Stimulated activated CD8-positive, alpha-beta memory T cell treated with anti-CD3 and anti-CD28 coated beads, Interleukin-2, amount 100 ng/mL, for 1 hour (primary cell): ENCODE measurements at places on chromosomes 1 and 21.

- DNase-seq: no peak
Measured at GRCh38 chr1:90504509-90504908, 212.6 kb downstream of the BARHL2 start.

DNA sequence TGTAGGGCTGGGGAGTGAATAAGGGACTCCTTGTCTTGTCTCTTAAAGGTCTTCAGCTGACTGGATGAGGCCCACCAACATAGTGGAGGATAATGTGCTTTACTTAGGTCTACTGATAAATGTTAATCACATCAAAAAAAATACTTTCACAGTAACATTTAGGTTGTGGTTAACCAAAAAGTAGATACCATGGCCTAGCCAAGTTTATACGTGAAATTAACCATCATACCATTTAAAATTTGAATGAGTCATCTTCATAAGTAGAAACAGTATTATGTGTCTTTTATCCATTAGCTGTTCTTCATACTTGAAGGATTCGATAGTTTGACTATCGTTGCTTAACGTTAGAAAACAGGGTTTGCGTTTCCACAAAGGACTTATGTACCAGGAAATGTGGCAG lies 80.9 kb downstream of the MTR start:
- DNase-seq: no peak

DNA sequence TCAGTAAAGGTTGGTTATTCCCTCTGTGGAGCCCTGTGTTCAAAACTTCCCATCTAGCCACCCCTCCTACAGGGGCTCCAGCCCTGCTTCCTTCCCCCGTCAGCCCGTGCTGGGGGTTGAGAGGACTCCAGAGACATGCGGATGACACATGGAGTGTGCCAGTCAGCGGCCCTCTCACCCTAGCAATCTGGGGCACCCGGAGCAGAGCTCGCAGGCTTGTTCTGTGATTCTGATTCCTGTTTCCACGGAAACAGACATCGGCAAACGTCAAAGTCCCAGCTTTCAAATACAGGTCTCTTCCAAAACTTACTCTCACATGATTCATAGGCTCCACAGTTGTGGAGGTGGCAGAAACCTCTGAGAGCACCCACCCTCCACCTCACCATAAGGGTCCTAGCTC lies 9.8 kb upstream of the SSBP3 start:
- no peak for DNase-seq

GRCh38 chr1:201625226-201625761 lies 86.4 kb downstream of the NAV1 start:
- no peak for DNase-seq

DNA sequence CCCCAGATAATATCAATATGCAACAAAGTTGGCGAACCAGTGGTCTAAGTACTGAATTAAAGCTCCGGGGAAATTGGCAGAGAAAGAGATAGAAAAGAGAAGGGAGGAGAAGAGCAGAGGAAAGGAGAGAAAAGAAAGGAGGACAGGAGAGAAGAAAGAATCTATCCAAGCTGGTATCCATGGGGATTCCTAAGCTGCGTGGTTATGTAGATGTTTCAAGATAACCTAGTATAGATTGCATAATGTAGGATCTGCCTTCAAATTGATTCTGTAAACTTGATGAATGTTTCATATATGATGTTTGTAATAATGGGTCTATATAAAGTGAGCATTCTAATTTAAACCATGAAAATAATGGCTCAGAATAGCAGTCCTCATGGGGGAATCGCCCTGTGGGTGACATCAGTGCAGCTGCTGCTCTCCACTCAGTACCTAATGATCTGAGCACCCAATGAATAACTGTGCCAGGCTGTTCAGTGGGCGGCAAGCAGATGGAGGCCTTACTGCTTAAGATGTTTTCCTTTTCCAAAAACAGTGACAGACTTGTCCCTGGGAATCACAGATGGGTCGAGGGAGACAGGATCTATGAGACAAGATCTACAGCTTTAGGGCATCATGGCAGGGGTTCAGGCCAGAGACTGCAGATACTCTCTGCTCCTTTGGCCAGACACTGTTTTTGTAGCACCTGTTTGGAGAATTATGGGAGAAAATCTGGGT lies 78.0 kb downstream of the LAMC2 start:
- DNase-seq: no peak

- no peak for DNase-seq
Measured at GRCh38 chr1:41572224-41572623, 87.7 kb upstream of the EDN2 start.

DNA sequence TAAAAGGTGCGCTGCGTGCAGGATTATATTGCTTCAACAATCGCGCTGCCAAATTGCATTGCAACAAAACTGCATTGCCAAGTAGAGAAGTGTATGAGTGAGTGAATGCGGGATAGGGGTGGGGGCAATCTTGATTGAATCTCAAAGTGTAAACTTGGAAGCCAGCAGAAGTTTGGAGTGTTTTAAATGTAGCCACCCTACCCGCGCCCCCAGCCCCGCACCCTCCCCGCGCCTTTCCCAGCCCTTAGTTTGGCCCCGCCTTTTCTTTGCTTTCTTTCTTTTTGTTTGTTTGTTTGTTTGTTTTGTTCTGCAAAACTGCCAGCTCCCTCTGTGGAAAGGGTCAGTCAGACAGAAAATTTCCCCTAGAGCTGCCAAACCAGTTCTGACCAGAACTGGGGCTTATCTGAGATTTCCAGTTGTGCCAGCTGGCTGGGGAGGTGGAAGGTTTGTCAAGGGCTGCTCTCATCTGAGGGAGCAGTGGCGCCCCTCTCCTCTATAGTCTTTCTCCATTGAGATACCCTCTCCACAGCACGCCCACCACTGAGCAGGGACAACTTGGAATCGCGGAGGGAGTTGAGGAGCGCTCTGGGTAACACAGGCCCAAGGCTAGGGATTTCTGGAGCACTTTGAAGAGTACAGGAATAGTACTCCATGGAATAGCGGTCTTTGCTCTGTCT lies 666 bp upstream of the BEND5 start:
- DNase-seq: no peak

GRCh38 chr1:175865041-175865766 lies 121.8 kb upstream of the TNR start:
- DNase-seq: no peak

DNA sequence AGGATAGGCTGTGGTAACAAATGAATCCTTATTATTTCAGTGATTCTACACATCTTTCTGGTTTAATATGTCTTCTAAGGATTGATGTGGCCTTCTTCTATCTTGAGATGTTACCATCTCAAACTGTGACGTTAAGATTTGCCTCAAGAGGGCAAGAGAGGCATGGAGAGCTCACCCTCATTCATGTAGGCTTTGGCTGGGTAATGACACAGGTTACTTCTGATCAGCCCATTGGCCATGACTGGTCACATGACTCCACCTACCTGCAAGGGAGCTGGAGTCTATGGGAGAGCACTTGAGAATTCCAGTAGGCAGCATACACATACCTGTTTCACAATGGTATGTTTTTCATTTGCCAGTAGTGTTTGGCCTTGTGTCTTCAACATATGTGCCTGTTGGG lies 30.0 kb downstream of the CACHD1 start:
- no peak for DNase-seq

GRCh38 chr1:205532996-205533735 lies 28.7 kb downstream of the CDK18 start:
- DNase-seq: no peak

- DNase-seq: no peak
Measured at GRCh38 chr1:169874229-169874628, 19.5 kb downstream of the SCYL3 start.

GRCh38 chr1:172393354-172393753 lies 27.1 kb upstream of the C1orf105 start:
- no peak for DNase-seq

GRCh38 chr1:117556341-117556740 lies 49.5 kb upstream of the TENT5C start:
- no peak for DNase-seq

GRCh38 chr1:68217060-68217554 lies 15.2 kb downstream of the WLS start:
- no peak for DNase-seq

DNA sequence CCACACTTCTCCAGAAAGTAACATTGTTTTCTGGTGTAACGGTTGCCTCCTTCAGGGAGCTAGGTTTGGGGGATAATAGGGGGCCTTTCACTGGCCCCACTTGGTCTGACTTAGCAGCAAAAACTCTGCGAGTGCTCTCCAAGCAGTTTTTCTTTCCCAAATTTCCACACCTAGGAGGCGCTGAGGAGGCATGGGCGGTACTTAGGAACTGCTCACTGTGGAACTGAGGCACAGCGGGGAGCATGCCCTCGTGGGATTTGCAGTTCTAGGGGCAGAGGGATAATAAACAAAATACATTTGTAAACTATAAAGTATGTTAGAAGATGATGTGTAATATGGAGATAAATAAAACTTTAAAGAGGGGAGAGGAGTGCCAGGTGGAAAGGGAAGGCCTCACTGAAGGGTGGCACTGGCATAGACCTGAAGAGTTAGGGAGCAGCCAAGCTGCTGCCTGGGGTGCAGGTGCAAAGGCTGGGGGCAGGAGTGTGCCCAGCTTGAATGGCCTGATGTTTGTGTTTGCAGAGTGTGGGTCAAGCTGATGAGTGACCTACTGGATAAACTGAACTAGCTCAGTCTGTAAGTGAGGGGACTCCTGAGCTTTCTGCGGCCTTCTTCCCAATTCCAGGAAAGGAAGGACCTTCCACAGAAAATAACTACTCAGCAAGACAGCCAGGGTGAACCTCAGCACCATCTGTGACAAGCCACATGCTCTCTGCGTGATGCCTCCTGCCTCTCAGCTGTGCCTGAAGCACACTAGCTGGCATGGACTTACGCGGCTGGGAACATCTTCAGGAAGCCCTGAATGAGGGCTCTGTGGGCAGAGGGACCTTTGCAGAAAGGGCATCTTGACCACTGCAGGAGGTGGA lies 1.9 kb downstream of the EPHX1 start:
- DNase-seq: no peak

DNA sequence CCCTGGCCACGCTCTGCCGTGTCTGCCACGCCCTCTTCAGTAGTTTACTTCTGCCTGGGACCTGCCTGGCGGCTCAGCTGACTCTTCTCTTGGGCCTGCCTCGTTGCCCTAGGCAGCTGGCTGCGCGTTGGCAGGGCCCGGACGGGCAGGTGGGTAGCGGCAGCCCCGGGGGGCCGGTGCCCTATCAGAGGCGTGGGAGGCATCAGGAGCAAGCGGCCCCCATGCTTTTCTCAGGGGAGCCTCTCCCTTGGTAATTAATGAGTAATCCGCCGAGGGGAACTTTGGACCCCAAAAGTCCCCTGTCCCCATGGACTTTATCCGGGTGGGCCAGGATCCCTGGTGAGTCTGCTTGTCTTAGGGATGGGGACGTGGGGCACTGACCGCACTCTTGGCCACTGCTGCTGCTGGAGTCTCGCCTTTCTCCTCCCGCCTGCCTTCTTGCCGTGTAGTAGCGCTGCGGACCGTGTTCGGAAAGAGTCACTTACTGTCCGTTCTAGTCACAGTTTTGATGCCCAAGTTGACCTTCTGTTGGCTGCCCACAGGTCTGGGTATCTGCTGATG lies 22.7 kb downstream of the SKI start:
- no peak for DNase-seq

- DNase-seq: no peak
Measured at GRCh38 chr1:25657883-25658760, 41.5 kb downstream of the MAN1C1 start.

- no peak for DNase-seq
Measured at GRCh38 chr1:171800342-171800741, 18.9 kb downstream of the METTL13 start.

GRCh38 chr1:19439464-19440171 lies 45.7 kb downstream of the CAPZB start:
- DNase-seq: no peak

DNA sequence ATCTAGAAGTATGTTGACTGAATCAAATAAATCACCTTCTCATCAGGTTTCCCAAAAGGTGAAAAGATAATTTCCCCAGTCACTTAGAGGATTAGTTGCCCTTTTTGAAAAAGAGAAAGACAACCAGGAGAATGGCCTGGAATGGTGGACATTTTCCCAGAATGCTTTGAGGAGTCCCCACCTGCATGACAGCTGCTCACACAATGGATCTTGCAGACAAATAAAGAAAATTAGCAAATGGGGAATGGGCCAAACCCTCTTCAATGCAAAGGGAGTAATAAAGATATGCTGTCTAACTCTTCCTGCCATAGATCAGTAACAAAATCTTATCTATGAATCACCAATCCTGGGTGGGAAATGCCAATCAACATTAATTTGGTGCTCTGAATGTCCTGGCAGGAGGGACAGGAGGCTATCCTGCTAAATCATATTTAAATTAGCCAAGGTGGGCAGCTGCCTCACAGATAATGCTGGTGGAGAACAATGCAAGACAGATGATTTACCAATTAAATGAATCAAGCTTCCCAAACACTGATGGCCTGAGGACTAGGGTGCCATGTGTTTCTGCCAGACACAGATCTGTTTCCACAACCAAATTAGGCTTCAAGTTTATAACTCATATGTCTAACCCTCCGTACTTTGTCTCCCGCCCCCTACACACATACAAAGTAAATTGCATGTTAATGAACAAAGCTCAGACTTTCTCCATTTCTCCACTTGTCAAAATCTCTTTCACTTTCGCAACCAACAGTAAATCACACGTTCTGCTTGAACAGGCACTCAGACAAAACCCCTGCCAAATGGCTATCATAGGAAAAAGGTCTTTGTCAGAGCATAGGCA lies 488.0 kb upstream of the PLXNA2 start:
- no peak for DNase-seq

DNA sequence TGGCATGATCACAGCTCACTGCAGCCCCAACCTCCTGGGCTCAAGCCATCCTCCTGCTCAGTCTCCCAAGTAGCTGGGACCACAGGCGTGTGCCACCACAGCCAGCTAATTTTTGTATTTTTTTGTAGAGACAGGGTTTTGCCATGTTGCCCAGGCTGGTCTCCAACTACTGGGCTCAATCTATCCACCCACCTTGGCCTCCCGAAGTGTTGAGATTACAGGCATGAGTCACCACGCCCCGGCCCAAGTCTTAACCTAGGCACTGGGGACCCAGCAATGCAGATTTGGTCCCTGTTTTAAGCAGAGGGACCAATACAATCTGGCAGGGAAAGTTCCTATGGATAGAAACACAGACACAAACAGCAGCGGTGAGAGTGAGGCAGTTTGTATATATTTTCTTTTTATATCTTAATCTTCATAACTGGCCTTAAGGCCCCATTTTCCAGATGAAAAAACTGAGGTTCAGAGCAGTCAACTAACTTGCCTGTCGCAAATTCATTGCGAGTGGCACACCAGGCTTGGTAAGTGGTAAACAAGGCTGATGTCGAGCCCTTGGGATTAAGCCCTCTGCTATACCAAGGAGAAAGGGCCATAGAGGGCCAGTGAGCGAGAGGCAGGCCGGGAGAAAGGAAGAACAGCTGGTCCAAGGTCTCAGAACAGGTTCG lies 77.8 kb upstream of the TINAGL1 start:
- DNase-seq: no peak
